PC-3 (cell line): ENCODE measurements at places on chromosomes 6 and 20. TPM values are rescaled to one million over a fixed set of nuclear protein-coding genes. Genes with fewer than 3 reads are reported as not detected.

DNA sequence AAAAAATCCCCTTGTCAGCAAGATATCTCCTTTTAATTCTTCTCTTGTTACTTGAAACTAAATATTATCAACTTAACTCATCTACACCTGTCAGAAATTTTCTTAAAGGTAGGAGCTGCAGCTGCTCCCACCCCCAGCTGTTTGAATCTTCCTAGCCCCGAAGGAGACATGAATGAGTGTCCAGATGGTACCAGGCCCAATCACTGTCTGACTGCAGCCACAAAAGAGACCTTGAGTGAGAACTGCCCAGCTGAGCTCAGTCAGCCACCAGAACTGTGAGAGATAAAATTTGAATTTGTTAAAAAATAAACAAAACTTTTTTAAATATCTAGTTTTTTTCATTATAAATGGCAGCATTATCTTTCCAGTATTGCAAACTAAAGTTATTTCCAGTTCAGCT lies 84.7 kb downstream of the PRSS35 start:
- H3K27ac ChIP-seq, result no peak overlapping the region
- DNase-seq, result no peak
- no peak overlapping the region for H3K4me3 ChIP-seq
- H3K36me3 ChIP-seq, result no peaks in the 10 kb centered on the region

Gene UST
- 3.9 and 7.9 TPM in 2 replicates for total RNA-seq

- H3K27ac ChIP-seq, result no peak overlapping the region
- H3K27me3 ChIP-seq, result no peaks in the 10 kb centered on the region
- no peak for DNase-seq
- H3K4me1 ChIP-seq, result no peaks in the 10 kb centered on the region
Measured at GRCh38 chr6:140269591-140270165, 895.2 kb upstream of the CITED2 start.

GRCh38 chr6:115821798-115822197 lies 238.9 kb downstream of the FRK start:
- no peak overlapping the region for H3K27ac ChIP-seq
- no peak for DNase-seq
- H3K4me1 ChIP-seq, result no peaks in the 10 kb centered on the region
- H3K4me3 ChIP-seq, result no peak overlapping the region

Gene JPH2
- total RNA-seq, result 15.5 and 15.8 TPM in 2 replicates

Gene FYN
- 27.6 and 57.4 TPM in 2 replicates for total RNA-seq

DNA sequence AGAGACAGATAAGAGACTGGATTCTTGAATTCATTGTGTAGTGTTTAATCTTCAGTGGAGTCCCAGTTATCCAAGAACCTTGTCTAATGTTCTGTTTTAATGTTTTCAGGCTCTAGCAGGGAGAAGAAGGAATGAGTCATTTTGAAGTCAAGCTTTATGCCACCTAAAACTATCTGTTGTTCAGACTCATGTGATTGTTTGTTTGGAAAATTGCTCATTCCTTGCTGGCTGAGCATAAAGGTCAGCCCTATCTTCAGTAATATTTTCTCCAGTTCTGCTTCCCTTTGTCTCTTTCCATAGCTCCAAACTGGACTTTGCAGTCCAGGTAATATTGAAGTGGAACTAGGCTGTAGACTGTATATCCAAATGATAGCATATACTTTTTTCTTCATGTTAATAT lies 34.2 kb downstream of the CLVS2 start:
- no peaks in the 10 kb centered on the region for H3K27me3 ChIP-seq
- peaks cover 5% of the 10 kb centered on the region; the same call in 1 of the 2 replicates for H3K4me1 ChIP-seq
- DNase-seq, result peak; percentile 34
- H3K36me3 ChIP-seq, result no peaks in the 10 kb centered on the region

Gene ZNF165
- 8.9 and 12.1 TPM in 2 replicates for total RNA-seq

DNA sequence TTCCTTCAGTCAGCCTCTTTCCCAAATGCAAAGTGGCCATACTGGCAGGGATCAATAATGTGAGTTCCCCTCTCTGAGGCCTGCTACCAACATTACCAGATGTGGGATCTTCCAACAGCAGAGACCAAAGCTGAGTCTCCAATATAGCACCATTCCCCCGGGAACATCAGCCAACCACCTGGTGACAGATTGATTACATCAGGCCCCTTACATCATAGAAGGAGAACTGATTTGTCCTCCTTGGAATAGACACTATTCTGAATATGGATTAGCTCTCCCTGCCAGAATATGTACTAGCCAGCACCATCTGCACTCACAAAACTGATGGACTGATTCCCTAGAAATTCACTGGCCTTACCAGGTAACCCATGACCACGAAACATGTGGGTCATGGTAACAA lies 61.9 kb upstream of the CARMIL1 start:
- H3K4me1 ChIP-seq, result no peaks in the 10 kb centered on the region
- no peak for DNase-seq
- H3K36me3 ChIP-seq, result no peaks in the 10 kb centered on the region
- no peak overlapping the region for H3K27ac ChIP-seq
